Right atrium auricular region (tissue), 2 donors: ENCODE measurements at places on chromosomes 7 and 10.

GRCh38 chr10:124712704-124713407, 31.3 kb downstream of the FAM53B start:
- no peak for DNase-seq

- no peak for DNase-seq
Measured at GRCh38 chr7:821688-822087, 10.6 kb upstream of the SUN1 start.

GRCh38 chr10:106992055-106992454, 172.5 kb downstream of the SORCS1 start:
- no peak for DNase-seq

DNA sequence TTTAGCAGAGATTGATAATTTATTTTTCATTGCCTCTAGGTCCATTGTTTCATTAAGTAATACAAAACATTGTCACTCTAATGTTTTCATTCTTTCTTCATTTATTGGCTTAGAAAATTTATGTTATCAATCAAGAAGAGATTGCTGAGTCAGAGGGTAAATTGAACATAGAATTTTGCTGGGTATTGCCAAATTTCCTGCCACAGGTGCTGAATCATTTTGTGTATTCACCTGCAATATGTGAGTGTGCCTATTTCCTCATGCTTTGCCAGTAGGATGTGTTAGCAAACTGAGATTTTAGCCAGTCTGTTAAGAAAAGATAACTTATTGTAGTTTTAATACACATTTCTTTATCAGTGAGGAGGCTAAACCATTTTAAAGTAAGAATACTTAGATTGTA, 38.0 kb downstream of the MARCHF5 start:
- DNase-seq: no peak

- DNase-seq: no peak
Measured at GRCh38 chr10:77844713-77845445, 81.7 kb downstream of the DLG5 start.

DNA sequence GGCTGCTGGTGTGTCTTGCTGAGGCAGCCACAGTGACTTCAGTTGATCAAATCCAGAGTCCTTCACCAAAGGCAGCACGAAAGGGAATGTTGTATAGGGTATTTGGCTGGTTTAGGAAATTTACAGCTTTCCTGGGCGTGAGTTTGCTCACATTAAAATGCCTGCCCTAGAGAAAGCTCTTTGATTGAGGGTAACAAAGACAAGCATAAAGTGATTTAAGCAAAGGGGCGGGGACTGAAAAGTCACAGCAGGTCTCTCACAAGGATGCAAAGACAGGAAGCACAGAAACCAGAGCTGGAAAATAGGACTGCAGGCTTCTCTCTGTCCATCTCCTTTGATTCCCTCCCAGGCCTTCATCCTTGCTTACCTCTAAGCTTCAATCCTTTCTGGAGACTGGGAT, 139.2 kb downstream of the ELMO1 start:
- no peak for DNase-seq

DNA sequence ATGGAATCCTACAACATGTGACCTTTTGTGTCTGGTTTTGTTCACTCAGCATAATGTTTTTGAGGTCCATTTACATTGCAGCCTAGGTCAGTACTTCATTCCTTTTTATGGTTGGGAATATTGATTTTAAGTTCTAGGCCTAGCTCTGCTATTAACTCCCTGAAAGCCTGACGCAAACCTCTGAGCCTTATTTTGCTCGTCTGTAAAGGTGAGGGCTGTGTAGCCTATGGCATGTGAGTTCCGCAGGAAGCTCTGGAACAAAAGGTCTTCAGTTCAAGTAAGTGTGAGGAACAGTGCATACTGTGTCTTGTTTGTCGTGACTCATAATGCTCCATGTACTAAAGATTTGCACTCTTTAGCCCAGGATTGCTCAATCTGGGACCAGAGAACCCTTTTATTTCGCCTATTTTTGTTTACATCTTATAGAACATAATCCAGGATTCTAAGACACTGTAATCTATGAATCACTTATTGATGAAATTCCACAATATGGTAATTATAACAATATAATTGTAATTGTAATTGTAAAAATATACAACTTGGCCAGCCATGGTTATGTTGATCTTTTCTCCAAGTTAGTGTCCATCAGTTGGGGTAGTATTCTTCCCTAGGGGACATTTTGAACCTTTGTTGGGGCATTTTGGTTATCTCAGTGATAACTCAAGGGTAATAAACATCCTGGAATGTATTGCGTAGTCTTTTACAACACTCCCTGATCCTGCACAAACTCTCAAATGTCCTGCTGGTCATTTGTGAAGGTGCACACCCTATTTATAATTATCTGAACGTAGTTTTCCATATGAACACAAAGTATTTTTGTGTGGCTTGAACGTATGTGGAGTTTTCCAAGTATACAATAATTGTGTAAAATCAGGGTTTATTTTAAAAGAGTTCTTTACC, 184.7 kb downstream of the VTI1A start:
- DNase-seq: no peak

DNA sequence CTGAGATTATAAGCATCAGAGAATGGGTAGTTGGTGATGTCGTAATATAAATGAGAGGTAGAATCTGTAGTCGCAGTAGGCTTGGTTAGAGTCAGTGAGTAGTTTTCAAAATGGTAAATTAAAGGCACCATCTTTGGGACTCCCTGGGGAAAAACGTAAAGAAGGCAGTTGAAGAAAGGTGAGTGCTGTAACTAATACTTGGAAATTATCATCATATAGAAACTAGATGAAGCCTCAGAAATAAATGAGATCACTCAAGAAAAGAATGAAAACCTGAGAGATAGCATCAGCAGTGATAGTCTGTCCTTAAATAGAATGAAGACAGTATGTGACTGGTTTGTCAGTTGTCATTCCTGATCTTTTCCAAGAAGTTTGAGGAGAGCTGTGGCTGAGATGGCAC, 23.8 kb downstream of the PALS2 start:
- no peak for DNase-seq

DNA sequence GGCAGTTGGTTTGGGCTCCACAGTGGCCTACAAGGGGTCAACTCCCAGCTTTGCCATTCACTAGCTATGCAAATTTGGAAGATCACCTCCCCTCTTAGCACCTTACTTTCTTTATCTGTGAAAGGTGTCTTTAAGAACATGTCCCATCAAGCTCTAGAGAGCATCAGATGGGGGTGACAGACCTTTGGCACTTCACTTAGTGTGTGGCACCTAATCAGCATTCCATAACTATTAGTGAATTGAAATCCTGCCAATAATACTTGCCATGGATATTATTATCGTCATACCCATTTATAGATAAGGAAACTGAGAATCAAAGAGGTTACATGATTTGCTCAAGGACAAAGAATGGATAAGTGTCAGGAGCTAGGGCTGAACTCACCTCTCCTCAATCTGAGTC, 51.9 kb downstream of the PLPP4 start:
- DNase-seq: no peak

GRCh38 chr10:35040760-35041501, 49.2 kb downstream of the CUL2 start:
- no peak for DNase-seq

DNA sequence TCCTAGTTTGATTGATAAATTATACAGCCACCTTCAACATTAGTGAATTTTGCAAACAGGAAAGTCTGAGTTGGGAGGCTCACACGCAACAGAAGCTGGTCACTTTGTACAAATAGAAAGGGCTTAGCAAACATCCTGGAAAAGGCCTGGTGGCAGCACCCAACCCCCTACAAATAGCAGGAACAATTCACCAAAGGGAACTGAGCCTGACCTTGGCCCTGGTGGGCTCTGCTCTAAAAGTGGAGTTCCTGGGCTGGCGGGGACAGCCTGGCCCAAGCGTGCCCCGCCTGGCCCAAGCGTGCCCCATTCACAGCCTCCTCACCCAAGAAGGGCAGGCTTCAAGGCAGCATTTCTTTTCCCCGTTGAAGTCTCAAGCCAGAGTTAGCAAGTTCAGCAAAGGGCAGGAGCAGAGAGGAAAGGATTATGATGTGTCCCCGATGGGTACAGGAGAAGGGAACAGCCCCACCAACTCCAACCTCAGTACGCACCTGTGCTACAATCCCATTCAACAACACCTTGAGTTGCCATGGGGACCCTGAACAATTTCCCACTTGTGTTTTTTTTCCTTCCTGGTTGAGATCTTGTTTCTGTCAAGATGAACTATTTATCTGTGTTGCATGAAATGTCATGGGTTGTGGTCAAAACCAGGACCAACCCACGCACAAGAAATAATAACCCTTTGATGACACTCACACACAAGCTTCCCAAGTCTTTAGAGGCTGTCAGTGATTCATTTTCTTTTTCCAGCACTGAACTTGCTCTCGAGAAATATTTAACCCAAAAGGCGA, 43.4 kb downstream of the RGS10 start:
- DNase-seq: no peak
